ENCODE measurements at places on chromosomes 1 and 21. TPM values are rescaled to one million over a fixed set of nuclear protein-coding genes. Genes with fewer than 3 reads are reported as not detected.

Gene IGSF21
- 31.0 TPM for total RNA-seq

DNA sequence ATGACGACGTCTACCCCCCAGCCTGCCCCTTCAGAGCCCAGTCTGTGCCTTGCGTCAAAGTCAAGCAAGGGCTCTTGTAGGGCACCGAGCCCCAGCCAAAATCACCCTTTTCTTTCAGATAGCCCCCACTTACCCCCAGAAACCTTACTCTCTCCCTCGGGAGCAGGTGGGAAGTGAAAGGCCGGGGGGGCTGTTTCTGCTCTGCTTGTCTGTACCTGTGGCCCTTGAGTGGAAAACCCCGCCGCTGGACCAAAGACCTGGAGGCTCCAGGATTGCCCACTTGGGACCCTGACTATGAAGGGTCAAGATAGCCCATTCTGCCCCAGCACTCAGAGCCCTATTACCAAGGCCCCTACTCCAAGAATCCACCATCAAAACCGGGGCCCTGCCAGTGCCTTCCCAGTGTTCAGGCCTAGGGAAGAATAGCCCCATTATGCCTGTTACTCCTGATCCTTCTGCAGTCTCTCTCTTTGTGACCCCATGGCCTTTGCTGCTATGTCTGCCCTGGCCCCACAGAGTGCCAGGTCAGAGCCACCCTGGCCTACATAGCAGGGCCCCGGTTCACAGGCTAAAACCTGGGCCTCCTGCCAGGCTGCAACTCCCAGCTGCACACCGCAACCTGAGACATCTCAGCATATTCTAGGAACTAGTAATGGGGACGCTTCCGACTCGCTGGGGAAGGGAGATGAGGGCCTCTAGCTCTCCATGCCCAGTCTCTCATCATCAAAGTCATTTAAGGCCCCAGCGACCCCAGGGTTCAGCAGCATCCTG lies 22.2 kb upstream of the HPDL start:
- no peak for DNase-seq

GRCh38 chr1:231423648-231424047 lies 1.6 kb upstream of the EGLN1 start:
- DNase-seq: no peak

- DNase-seq: no peak
Observed at GRCh38 chr1:26391450-26391849, 18.9 kb upstream of the ZNF683 start.

Gene HYI
- 27.3 TPM for total RNA-seq

GRCh38 chr1:26031611-26032220 lies 10.1 kb downstream of the EXTL1 start:
- DNase-seq: no peak

DNA sequence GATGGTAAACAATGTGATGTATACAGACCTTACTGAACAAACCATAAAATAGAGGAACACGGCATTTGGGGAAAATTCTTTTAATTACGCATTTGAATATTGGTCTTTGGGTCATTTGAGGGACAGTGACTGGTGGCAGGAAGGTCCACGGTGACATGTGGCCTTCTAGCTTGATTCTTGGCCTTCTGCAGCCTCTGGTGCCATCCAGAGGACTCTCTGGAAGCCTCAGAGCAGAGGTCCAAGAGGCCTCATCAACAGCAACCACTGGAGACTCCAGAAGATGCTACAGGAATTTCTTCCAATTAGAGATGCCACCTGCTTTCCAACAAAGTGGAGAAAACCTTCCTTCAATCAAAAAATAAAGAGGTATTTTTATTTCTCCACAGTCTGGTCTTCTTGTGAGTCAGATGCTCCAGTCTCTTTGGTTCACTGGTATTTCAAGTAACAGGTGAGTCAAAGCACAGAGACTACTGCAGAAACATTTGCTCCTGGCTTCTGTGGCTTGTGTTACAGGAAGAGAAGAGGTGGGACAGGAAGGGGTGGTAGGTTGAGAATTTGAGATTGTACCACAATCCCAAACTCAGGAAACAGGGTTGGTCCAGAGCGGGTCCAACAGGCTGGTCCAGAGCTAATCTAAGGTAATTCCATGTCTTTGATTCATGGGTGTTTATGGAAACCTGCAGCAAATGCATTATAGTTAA lies 2.7 kb upstream of the F5 start:
- no peak for DNase-seq

DNA sequence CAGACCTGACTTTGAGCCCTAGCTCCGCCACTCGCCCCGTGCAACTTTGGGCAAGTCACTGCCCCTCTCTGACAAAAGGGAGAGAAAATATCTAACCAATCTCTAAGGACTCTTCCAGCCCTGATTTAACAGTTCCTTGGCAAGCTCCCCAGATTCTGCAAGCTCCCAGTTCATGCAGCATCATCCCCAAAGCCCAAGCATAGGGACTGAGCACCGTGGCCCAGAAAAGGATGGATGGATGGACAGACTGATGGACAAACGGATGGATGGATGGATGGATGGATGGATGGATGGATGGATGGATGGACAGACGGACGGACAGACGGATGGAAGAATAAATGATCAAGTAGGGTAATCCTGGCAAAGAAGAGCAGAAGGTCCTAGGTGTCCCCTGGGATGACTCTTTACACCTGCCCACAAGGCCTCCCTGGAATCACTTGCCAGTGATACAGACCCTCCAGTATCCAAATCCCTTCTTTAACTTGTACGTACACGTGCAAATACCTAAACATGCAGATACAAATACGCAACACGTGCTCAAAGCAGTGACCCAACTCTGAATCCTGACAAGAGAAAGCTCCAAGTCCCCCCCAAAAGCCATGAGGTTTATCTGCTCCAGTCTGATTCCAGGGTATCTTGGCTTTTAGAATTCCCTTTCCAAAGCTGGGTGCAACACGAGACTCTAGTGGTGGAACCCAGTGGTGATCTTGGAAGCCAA lies 16.0 kb downstream of the IFFO2 start:
- no peak for DNase-seq

DNA sequence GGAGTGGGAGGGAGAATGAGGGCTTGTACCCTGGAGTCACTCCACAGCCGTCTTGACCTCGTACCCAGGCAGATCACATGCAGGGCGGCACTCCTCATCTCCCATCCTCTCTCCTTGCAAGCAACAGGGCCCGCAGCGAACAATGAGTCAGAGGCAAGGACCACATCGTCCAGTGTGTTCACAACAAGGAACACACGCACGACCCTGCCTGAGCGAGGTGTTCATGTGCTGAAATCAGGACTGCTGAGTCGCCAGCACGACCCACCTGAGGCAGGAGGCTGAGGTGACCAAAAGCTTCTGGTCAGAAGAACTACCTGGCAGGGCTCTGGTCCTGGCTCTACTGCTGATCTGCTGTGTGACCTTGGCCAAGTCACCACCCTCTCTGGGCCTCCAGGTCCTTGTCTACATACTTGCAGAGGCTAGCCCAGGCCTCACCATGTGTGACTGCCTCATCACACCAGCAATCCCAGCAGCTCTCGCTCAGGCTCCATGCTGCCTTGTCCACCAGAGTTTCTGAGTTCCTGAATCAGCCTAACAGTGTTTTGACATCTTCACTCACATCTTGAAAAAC lies 78.0 kb downstream of the SSBP3 start:
- DNase-seq: no peak

DNA sequence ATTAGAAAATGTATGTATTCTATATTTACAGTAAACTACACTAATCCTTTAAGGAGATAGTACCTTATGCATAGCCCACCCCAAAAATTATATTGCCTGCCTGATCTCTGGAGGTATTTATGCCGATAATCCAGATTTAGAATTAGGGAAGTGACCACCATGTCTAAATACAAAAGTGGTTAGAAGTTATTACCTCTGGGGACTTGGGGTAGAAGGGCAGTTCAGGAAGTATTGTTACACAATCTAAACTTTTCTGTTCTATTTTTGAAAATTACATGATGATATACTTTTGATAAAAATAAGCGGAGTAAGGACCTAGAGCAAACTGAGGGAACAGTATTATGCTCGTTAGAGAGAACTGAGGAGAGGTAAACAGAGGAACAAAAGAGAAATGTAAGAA lies 90.5 kb upstream of the ZP4 start:
- no peak for DNase-seq

- DNase-seq: no peak
Observed at GRCh38 chr1:60994369-60994768, 88.0 kb upstream of the NFIA start.

- no peak for DNase-seq
Observed at GRCh38 chr1:109816175-109816811, 52.6 kb upstream of the EPS8L3 start.

Gene PGBD5
- 15.9 TPM for total RNA-seq

Measured in frontal cortex (tissue), 4 donors.